LHCN-M2 (cell line): ENCODE measurements at places on chromosomes 6 and 20. TPM values are rescaled to one million over a fixed set of nuclear protein-coding genes. Genes with fewer than 3 reads are reported as not detected.

KCTD20 gene
- 46.1 and 47.5 TPM in 2 replicates for total RNA-seq

LZTS3 gene
- 5.5 and 6.7 TPM in 2 replicates for total RNA-seq

TBXT gene
- not detected in 2 replicates for total RNA-seq

DNA sequence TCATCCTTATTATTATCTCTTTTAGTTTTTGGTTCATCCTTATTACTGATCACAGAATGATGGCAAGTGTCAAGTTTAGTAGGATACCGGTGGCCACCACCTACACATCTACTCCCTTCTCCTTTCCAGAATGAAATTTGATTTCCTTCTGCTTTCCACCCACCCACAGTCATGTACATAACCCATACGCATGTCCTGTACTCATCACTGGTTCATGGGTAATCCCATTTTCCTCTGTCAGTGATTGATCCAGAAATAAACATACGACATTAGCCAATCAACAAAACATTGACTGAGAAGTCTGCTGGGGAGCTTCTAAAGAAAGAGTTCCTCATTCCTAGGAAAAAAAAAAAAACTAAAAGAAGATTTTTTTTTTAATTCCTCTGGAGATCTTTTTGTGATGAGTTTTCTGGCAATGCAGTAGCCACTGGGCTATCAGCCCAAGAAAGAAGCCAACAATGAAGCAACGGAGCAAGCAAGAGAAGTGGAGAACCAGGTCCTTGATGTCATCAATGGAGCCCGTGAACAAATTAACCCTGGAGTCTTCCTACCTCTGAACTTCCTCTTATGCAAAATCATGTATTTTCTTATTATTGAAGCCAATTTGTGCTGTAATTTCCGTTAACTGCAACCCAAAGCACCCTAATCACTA, 127.8 kb downstream of the TASP1 start:
- no peak for DNase-seq

HTR1E gene
- not detected in 2 replicates for total RNA-seq

BFSP1 gene
- 4.7 and 6.6 TPM in 2 replicates for total RNA-seq

GRCh38 chr6:30880698-30881252, 3.5 kb upstream of the DDR1 start:
- DNase-seq: no peak

DNA sequence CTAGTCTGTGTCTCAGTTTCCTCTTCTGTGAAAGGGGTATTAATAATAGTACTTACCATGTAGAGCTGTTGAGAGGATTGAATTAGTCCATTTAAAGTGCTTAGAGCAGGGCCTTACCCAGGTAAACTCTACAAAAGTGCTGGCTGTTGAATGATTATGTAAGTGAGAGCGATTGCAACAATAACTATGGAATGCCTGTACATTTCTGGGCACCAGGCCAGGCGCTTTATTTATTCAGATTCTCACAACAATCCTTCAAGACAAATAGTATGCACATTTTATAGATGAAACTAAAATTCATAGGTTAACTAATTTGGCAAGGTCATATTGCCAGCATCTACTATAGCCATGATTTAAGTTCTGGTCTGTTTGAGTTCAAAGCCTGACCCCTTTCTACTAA, 78.3 kb upstream of the MMS22L start:
- no peak for DNase-seq

GRCh38 chr6:27862396-27863066, 49.7 kb downstream of the OR2B2 start:
- peak; percentile 43 for DNase-seq

DNA sequence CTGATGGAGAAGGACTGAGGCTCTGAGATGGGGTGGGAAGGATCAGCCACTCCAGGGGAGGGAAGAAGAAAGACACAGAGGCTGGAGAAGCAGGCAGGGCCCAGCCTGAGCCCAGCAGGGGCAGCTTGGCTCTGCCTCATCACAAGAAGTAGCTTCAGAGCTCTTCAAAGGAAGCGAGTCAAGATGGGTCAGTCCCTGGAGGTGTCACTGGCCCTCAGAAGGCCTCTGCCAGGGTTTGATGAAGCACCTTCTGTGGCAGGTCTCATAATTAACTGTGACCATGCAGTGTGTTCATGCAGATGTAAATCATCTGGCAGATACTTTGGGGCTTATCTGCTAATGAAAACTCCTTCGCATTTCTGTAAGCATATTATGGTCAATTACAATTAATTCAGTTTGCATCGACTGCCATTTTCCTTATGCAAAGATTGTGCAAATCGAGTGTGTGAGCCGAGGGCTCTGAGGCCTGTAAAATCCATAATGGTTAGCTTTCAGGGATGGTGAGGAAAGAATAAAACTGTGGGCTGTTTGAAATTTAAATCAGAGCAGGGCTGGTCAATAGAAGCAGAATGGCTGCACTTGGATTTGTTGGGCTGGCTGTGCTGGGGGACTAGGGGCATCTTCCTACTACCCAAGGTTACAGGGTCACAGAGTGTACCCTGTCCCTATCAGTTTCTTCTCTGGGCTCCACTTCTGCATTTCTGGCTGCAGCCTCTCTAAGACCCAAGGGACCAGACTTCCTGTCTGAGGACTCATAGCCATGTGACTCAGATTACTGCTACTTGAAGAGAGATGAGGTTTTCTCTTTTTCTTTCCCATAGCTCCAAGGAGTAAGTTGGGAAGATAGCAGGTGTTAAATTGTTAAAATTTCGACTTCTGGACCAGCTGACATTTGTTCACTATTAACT, 376.6 kb downstream of the DHX35 start:
- DNase-seq: no peak

GRCh38 chr20:48411919-48412522, 415.8 kb downstream of the PREX1 start:
- no peak for DNase-seq

GRCh38 chr6:14540810-14541540, 423.4 kb downstream of the CD83 start:
- DNase-seq: no peak

FRMD1 gene
- total RNA-seq: not detected in 2 replicates

DNA sequence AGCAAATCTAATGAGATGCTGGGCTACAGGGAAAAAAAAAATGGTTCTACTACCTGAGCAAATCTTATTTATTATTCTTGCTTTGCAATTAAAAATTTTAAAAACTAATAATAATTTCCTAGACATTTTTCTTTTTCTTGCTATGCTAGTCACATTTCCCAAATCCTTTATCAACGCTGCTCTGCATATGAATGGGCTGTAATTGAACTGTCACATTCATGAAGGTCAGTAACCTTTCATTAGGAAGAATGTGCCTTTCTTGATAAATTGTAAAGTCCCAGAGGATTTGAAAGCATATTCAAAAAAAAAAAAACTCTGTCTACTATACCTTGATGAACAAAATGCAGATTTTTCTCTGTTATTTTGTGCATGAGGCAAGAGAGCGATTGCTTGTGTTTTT, 538.7 kb upstream of the ID4 start:
- DNase-seq: no peak

GRCh38 chr20:20483328-20483727, 115.4 kb downstream of the INSM1 start:
- no peak for DNase-seq

DNA sequence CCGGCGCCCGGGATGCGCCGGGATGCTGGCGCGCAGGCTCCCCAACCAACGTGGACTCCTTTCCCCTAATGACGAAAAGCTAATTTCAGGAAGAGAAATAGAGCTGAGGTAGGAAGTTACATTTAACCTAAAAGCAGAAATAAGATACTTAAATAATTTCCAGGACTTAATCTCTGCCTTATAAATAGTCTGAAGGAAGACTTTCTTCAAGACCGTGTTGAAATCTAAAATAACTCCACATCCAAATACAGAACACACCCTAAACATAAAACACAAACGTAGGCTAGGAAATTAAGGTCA, 1.3 kb downstream of the ASF1A start:
- DNase-seq: no peak
